ENCODE measurements at places on chromosomes 6 and 20.

- DNase-seq: no peak
These were observed 31.5 kb downstream of the THBS2 start for GRCh38 chr6:169222126-169222525.

GRCh38 chr6:161503570-161503969, 229.7 kb upstream of the AGPAT4 start:
- no peak for DNase-seq

GRCh38 chr6:37242429-37243052, 15.0 kb upstream of the TBC1D22B start:
- no peak for DNase-seq

GRCh38 chr6:148173548-148173947, 169.1 kb upstream of the SASH1 start:
- DNase-seq: no peak

- DNase-seq: no peak
These were observed 124.0 kb upstream of the ECI2 start for GRCh38 chr6:4259391-4259790.

DNA sequence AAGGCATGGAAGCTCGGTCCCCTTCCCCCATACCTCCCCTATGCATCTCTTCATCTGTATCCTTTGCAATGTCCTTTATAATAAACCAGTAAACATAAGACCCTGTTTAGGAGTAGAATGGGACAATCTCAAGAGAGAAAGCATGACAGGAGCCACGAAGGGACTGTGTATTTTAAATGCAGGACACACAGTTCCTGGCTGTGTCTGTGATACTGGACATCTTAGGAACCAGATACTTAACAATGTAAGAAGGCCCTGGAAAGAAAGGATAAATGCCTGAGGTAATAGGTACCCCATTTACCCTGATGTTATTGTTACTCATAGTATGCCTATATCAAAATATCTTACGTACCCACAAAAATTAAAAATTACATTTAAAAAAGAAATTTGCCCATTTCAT, 36.6 kb downstream of the NUDT3 start:
- no peak for DNase-seq
